ENCODE measurements at places on chromosomes 13 and 19.
A peak's percentile ranks its signal among the peaks of the same experiment; 100 is the strongest.

GRCh38 chr19:19997656-19998268 is 41.5 kb downstream of the ZNF682 start:
- peak; percentile 43 for DNase-seq

DNA sequence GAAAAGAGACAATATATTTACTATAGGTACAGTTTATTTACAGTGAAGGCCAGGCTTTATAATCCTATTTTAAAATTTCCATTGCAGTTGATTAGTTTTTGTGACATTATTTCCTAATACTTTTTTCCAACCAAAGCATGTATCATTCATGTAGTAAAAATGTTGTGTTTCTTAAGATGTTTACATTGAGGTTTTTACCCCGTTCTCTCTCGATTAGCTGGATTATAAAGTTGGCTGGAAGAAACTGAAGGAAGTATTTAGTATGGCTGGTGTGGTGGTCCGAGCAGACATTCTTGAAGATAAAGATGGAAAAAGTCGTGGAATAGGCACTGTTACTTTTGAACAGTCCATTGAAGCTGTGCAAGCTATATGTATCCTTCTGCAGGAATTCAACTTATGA is 21.2 kb downstream of the HNRNPM start:
- no peak for DNase-seq

DNA sequence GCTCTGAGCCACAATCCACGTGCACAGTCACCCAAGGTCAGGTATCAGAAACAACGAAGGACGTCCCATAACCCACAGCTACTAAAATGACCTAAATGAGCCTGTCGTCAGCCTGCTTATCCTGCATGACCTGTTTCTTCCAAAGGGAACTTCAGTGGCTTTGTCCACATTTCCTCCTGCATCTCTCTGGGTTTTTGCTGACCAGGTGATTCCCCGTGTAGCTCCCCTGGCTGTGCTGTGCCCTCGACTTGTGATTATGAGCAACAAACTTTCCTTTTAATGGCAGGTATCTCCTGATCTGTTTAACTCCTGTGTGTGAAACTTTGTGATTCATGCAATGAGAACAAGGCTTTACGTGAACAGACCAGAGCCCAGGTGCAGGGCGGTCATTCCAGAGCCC is 81.0 kb downstream of the PEG3 start:
- DNase-seq = no peak

GRCh38 chr13:110993788-110994187 is 78.9 kb upstream of the ANKRD10 start:
- no peak for DNase-seq

- DNase-seq = no peak
Measured at GRCh38 chr19:36939153-36939552, 23.0 kb downstream of the ZNF568 start.

DNA sequence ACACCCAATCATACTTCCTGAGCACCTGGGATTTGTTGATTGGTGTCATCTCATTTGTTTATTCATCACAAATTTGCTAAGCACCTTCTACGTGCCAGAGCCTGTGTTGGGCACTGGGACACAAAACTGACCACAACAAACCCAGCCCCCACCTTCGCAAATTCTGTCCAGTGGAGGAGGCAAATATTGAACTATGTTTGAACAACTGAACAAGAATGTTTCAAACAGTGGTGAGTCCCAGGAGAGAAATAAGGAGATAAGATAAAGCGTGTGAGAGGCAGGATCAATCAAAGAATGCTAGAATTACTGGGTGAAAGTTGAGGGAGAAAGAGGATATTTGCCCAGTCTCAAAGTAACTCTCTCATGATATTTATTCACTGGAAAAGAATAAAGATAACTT is 8.7 kb downstream of the ZNRF4 start:
- DNase-seq = no peak

DNA sequence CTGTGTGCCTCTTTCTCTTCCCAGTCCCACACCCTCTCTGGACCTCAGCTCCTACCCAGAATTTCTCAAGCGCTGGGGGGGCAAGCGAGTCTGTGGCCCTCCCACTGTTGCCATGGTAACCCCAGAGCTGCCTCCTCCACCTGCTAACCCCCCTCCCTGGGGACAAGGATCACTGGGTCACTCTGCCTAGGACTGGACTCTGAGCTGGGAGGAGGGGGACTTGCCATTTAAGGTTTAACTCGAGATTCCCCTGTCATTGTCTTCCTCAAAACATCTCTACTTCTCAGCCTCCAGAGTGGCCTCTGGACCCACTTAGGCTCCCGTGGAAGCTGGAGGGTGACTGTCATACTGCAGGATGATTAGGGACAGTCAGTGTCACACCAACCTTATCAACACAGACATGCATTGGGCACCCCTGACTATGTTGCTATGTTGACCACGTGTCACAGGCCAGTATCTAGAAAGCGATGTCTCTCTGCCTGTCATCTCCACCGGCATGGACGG is 2.2 kb downstream of the PALM3 start:
- DNase-seq = no peak

DNA sequence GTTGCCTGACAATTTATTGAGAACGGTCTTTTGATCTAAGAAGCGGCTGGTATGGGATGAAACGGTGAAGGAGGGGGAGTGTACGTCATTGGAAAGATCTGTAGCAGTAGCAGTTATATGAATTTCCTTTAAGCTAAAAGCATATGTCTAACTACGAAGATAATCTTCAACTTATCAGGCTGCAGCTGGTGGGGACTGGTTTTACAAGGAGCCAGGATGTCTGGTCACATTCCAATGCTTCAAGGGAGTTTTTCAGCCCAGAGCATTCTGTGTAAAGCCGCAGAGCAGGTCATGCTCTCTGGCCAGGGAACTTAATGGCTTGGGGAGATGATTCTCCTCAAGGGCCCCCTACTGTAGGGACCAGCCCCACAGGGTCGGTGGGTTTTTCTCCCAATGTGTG is 29.2 kb downstream of the CLEC4M start:
- no peak for DNase-seq

DNA sequence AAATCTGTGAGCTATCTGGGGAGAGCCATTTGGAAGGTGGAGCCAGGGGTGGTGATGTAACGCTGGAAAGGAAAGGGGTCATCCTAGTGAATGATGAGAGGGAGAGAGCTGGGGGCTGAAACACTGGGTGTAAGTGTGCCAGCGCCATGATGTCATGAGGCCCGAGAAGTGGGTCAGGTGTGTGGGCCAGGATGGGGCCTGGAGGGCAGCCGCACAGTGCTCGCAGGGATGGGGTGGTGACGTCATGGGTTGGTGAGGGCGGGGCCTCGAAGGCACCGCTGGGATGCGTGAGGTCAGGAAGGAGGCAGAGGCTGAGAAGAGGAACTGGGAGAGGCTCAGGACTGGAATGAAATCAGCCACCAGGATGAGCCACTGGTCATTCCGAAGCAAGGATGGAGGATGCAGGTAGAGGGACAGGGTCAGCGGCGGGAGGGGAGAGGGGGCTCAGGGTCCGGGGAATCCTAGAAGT is 4.4 kb downstream of the CCDC61 start:
- DNase-seq = no peak

DNA sequence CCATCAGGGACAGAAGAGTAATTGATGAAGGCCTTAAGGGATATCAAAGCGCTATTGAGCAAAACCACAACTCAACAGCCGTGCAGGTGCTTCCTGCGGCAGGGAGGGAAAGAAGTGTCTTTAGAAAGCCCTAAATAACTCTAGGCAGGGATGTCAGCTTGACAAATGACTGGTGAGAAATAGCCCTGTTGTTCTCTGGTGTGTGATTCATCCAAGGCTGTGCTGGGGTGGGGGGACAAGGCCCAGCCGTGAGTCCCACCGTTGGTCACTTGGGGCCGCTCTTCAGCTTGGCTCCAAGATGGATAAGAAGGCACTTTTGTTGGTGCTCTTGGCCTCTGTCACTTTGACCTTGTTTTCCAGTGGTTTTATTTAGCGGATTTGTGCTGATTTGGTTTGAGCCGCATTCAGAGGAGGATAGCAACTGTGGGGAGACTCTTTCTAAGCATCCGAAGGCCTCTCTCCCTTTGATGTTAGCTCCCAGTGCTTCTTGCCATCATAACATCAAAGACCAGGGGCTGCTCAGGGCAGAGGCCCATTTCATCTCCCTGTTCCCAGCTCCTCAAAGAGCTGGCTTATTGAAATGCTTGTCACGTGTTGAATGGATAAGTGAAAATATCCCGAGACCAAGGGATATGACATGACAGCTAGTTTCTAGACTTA is 130.3 kb upstream of the SERP2 start:
- DNase-seq = peak; percentile 19

DNA sequence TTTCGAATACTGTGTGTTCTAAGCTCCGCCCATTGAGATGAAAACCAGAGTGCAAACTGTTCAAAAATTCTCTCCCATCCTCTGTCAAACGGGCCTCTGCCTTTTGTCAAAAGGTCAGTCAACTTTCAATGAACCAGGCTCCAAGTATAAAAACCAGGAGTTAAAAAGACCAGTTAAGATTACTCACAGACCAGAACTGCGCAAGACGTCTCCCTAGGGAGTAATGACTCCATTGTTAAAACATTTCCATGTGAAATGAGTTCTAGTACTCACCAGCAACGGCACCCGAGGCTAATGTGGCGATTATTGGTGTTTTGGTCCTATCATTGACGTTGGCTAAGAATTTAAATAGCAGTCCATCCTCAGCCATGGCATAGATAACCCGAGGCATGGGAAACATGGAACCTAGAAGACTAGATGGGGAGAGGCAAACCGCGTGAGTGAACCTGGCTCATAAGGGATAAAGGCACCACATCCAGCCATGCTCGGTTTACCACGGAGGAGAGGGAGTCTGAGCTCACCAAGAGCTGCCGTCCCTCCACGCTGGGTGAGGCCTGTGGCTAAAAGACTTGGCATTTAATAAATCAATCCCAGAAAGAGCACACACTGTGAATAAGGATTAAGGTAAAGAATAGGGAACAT is 73.3 kb downstream of the SLC7A1 start:
- DNase-seq = no peak

DNA sequence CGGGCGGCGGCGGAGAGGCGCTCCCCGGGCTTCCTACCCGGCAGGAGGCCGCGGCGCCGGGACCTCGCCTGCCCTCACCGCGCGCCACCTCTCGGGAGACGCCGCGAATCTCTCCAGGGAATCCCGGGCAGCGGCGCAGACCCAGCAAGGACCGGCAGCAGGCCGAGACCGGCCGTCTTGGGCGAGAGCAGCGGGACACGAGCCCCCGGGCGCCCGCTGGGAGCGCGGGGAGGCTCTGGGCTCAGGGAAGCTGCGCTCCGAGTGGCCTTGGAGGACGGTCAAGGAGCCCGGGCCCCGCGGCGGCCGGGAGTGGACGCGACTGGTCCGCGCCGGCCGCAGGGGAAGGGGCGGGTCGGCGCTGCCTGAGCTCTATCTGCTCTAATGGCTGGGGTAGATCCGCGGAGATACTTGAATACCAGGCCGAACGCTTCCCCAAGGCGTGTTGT is 14.7 kb downstream of the CDX2 start:
- no peak for DNase-seq

DNA sequence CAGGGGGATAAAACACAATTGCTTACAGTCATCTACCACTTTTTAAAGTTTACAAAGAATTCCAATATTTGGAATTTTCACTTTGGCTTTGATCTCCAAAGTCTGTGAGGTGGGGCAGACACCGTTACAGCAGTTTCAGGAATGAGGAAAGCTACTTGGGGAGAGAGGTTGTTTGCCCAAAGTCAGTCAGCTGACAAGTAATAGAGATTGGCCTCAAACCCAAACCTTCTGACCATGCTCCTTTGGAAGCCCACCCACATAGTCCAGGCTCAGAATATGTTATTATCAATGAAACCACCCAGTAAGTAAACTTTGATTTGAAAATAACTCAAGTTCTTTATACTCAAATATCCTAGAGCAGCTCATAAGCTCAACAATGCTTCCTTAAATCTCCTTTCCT is 29.0 kb downstream of the RXFP2 start:
- DNase-seq = no peak

GRCh38 chr19:42276821-42277220 is 7.8 kb downstream of the CIC start:
- DNase-seq = no peak

All from activated CD8-positive, alpha-beta memory T cell treated with anti-CD3 and anti-CD28 coated beads, Interleukin-2, amount 50 U/mL, for 4 hours (primary cell).